ENCODE measurements at places on chromosomes 3 and 15.

DNA sequence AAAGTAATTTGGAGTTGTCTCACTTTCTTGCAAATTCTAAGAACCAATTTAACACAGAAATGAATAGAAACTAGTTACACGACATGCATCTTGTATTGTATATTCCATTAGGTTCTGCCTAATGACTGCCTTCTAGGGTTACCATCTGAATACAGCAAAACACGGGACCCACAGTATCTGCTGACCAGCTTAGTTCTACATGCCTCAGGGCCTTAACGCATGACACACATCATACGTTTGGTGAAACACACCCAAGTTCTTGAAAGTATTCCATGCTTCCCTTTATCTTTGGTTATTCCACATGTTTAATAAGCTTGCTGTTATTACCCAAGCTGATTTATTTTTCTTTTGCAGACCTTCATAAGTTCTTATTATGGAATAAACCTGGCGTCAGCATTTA lies 27.9 kb downstream of the APH1B start:
- no peak for DNase-seq

DNA sequence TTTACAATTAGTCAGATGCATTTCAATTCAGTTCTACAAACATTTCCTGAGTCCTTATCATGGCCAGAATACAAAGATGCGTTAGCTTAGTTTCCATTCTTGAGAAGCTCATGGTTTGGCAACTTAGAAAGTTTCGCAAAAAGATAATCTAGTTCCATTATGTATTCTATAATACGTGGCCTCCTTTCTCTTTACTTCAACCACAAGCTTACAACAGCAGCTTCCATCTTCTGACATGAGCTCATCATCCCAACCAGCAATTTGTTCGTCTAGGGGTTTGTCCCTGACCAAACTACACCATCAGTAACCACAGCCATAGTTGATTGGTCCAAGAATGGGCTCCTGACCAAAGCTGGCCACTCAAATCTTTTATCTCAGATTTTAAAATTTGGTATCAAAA lies 267.6 kb upstream of the TBC1D5 start:
- no peak for DNase-seq

- no peak for DNase-seq
Observed at GRCh38 chr3:132593241-132593946, 3.7 kb upstream of the ACKR4 start.

- no peak for DNase-seq
Observed at GRCh38 chr15:77606142-77607034, 26.3 kb downstream of the LINGO1 start.

DNA sequence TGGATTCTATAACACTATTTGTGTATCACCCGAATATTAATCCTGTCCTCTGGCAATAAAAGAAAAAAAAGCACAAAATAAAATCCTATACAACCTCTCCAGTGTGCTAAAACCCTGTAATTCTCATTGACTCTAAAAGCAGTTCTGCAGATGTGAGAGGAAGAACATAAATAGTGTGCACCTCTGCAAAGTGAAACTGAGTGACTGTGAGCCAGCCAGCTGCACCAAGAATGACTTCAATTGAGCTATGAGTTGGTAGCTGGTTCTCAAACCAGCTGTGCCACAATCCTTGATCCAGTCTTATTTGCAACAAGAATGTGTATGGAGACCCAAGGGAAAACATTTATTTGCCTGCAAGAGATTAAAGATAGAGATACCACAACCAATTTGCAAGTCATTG lies 31.2 kb upstream of the COL8A1 start:
- DNase-seq: no peak

DNA sequence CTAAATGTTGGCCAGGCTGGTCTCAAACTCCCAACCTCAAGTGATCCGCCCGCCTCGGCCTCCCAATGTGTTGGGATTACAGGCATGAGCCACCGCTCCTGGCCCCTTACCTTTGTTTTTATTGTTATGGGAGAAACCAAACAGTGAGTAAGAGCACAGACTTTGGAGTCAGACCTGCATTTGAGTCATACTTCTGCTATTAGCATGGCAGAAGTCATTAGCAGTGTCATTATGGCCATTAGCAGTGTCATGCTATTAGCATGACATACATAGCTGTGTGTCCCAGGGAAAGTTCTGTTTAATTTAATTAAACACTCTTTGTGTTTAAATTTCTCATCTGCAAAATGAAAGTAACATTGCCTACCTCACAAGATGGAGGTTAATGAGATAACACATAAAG lies 54.8 kb downstream of the SQOR start:
- no peak for DNase-seq

- no peak for DNase-seq
Observed at GRCh38 chr3:8441969-8442559, 59.6 kb upstream of the LMCD1 start.

DNA sequence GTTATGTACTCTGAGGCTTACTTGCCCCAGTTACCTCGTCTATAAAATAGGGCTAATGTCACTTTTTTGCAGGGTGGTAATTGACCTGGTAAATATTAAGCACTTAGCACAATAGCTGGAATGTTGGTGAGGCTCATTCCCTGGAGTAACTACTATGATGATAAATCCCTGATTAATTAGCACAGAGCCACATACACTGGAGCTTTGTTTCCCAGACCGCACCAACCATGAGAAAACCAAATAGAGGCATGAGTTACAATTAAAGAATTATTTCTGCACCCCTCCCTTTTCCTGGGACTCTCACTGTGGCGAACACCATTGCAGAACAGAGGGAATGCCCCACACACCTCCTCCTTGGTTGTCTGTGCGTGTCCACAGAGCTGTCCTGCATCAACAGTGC lies 76.6 kb upstream of the CPOX start:
- no peak for DNase-seq

DNA sequence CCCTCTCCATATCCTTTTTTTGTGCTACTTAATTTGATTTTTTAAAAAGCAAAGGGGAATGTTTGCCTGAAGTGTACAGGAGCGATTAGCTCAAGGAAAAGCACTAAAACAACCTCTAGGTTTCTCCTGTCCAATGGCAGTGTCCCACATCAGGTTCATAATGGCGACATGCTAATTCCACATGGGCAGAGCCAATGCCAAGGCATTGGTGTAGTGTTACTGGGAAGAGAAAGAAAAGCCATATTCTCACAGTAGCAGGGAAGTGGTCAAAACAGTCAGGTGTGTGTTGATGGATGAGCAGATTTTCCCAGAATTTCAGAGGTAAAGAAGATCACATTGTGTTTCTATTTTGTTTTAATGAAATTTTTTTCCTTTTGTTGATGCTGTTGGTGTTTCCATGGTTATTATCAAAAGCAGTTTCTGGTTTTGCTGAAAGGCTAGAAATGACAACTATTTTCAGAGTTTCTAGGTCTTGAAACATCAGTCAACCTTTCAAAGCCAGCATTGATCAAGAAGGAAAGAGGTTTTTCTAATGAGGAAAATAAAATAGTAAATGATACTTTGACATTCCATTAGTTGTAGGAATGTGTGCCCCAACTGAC lies 65.2 kb downstream of the FNDC3B start:
- DNase-seq: no peak

DNA sequence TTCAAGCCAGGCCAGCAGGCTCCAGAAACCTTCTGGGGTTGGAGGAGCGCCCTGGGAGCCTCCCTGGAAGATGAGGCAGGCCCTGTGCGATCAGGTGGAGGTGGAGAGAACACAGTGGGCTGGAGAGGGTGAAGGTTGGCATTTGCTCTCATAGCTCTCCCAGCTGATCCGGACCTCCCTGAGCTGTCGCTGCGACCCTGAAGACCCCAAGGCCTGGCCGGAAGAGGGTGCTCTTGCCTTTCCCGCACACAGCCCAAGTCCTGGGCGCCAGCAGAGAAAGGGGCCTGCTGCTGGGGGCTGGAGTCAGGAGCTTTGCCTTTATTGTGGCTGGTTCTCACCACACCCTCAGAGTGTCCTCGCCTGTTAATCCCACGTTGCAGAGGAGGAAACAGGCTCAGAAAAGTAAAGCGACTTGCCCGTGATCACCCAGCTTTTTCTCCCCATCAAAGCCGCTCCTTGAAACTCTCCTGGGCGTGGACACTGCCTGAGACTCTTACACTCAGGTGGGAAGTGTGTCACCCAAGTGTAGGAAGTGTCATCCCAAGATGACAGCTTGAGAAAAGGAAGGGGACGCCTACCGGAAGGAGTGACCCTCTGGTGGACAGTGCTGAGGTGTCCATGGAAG lies 8.6 kb upstream of the RPL29 start:
- no peak for DNase-seq

DNA sequence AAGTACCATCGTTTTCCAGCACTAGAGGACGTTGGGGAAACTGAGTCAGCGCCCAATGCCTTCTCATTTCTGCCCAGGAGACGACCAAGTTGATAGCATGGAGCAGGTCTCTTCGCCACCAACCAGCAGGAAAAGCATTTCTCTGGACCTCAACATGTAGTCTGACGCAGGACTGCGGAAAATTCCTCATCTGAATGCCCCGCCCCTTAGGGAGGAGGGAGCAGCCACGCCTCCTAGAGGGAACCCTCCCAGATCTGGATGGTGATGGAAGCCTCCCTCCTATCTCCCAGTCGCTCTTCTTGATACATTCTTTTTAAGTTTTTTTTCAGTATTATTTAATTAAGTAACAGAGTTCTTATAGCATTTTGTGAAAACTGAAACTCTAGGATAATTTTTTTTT lies 17.4 kb upstream of the MINDY4B start:
- no peak for DNase-seq

GRCh38 chr15:64653757-64654156 lies 121.6 kb downstream of the RBPMS2 start:
- no peak for DNase-seq

DNA sequence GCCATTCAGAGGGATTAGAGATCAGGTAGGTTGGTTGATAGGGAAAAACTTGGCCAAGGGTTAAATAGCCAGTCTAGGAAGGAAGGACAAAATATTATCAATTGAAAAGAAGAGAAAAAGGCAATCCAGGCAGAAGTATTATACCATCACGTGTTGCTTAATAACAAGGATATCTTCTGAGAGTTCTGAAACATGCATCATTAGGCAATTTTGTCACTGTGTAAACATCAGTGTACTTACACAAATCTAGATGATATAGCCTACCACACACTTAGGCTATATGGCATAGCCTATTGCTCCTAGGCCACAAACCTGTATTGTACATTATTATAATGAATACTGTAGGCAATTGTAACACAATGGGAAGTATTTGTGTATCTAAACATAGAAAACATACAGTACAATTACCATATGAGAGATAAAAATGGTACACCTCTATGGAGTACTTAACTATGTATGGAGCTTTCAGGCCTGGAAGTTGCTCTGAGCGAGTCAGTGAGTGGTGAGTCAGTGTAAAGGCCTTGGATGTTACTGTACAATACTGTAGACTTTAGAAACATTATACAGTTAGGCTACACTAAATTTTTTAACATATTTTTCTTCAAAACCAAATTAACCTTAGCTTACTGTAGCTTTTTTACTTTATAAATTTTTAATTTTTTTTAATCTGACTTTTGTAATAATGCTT lies 2.7 kb downstream of the TEX55 start:
- DNase-seq: no peak

- no peak for DNase-seq
Observed at GRCh38 chr3:50673931-50674330, 796 bp upstream of the DOCK3 start.

- DNase-seq: no peak
Observed at GRCh38 chr15:46344915-46345314, 710.1 kb downstream of the SQOR start.

DNA sequence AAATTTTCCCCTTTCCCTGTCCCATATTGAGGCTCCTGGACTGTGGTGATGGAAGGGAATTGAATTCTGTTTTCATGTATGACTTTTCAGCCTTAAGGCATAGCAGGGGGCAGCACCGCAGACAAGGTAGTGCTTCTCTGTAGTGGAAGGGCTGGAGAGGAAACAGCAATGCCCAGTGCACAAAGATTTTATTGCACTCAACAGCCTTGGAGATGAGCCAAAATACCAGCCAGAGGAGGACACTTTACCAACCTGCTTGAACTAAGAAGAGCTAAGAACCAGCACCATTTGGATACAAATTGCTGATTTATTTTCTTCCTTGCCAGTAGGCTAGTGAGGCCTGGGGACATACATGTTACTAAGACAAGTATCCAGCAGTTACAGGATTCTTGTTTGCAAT lies 98.7 kb downstream of the KCNMB2 start:
- DNase-seq: no peak

GRCh38 chr15:77659350-77660321 lies 26.9 kb upstream of the LINGO1 start:
- no peak for DNase-seq

DNA sequence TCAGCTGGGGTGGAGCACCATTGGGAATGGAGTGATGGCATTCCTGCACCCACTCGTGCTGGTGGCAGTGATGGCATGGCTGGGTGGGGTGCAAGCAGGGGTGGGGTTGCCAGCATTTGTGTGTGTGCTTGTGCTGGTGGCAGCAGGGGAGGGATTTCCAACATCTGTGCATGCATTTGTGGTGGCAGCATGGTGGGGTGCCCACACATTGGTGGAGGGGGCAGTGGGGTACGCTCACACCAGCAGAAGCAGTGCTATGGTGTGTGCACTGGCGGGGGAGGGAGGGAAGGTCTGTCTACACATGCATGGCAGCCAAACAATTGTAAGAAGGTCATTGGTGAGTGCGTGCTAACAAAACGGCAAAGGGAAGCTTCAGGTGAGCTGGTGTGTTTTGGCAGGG lies 76.7 kb upstream of the NUDT16 start:
- DNase-seq: no peak

DNA sequence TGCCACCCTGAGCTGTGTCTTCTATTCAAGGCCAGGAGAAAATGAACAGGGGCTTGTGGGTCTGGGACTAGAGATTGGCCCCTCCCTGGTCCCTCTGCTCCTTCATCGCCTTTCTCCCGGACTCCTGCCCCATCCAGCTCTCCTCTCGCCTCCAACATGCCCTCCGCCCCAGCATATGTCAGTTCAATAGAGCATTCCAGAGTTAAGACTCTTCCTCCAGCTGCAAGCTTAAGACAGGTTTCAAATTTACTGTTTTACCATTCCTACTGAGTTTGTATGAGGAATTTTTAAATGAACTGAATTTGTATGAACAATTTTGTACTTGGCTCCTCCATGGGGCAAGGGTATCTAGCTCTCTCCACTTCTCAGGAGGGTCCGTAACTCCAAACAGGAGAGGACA lies 195.6 kb downstream of the TBC1D2B start:
- DNase-seq: no peak

- DNase-seq: no peak
Observed at GRCh38 chr3:11006986-11007933, 14.7 kb downstream of the SLC6A1 start.

GRCh38 chr3:41893977-41894376 lies 67.9 kb downstream of the ULK4 start:
- no peak for DNase-seq

GRCh38 chr3:115500795-115501194 lies 122.5 kb upstream of the GAP43 start:
- no peak for DNase-seq

GRCh38 chr3:5006755-5007202 lies 27.5 kb downstream of the BHLHE40 start:
- DNase-seq: no peak

Data from activated CD8-positive, alpha-beta memory T cell treated with anti-CD3 and anti-CD28 coated beads for 4 hours (primary cell).